ENCODE measurements at places on chromosomes 3 and 15. TPM values are rescaled to one million over a fixed set of nuclear protein-coding genes. Genes with fewer than 3 reads are reported as not detected.

The ATG7 gene
- total RNA-seq = 67.7 TPM

GRCh38 chr3:39809995-39810595, 686 bp downstream of the MYRIP start:
- DNase-seq = no peak

- DNase-seq = no peak
These were observed 167.2 kb downstream of the MAGI1 start for GRCh38 chr3:65871305-65872141.

The CPNE4 gene
- 0.19 TPM for total RNA-seq

The KBTBD13 gene
- not detected for total RNA-seq

GRCh38 chr15:34366271-34367065, 528 bp downstream of the LPCAT4 start:
- DNase-seq = no peak

The LCTL gene
- total RNA-seq = not detected

- DNase-seq = no peak
These were observed 106.8 kb upstream of the CDIN1 start for GRCh38 chr15:36472672-36473071.

- peak; percentile 26 for DNase-seq
These were observed 54.8 kb upstream of the SPESP1 start for GRCh38 chr15:68875377-68876116.

The ZIC4 gene
- not detected for total RNA-seq

The TTLL13 gene
- not detected for total RNA-seq

DNA sequence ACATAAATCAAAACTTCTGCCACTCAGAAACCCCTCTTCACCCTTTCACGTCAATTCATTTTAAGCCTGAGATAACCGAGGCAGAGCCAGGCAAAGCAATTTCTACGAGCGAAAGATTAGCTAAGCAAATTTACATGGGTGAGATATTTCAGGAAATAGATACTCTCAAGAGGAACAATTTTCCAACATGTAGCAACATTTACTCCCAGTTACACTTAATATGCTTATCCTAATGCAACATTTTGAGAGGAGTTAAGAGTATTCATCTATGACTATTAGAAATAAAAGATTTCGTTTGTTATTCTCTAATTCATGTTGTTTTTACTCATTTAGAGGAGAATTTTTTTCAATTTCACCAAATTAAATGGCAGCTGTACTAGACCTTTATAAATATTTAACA, 837 bp downstream of the TMC3 start:
- no peak for DNase-seq

GRCh38 chr3:14144423-14145075, 19.7 kb downstream of the TMEM43 start:
- peak; percentile 40 for DNase-seq

GRCh38 chr15:27449941-27450340, 479.0 kb downstream of the GABRG3 start:
- no peak for DNase-seq

DNA sequence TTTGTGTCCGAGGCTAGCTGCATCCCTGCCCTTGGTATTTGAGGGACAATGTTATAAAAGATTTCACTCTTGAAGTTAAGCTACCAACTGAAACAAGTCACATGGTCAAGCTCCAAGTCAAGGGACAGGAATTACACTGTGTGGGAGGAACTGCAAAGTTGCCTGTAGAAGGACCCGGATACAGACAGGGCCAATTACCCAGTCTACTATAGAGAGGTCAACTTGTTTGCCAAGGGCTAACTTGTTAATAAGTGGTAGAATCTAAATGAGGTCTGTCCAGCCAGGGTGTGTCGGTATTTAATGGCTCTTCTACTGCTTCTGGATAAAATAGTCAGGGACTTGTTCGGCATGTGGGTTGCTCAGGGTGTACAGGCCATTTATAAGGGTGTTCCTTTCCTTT, 55.7 kb downstream of the PTPRG start:
- DNase-seq = no peak

DNA sequence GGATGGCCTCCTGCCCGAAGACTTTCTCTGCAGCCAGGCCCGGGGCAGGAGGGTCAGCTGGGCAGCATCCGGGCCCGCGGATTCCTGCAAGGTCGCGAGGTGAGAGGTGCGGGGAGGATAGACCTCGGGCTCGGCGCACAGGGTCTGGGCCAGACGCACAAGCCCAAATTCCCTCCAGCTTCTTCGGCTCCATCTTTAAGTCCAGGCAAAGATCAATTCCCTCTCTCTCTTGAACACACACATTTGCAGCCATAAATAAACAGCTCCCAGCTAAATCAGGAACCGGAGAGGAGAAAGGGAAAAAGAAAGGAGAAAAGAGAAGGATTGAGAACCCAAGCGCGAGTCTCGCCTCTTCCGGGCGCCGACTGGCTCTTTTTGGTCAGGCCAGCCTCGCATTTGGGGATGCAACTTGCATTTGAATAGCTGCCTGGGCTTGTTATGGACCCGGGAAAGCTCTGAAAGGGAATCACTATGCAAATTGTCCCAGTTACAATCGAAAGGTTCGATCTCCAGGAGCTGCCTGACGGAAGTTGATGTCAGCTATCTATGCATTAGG, 14.5 kb upstream of the ONECUT1 start:
- DNase-seq = no peak

- DNase-seq = no peak
These were observed 14.7 kb upstream of the KLHL40 start for GRCh38 chr3:42670670-42671069.

- DNase-seq = no peak
These were observed 44.0 kb downstream of the FMN1 start for GRCh38 chr15:33150431-33150941.

DNA sequence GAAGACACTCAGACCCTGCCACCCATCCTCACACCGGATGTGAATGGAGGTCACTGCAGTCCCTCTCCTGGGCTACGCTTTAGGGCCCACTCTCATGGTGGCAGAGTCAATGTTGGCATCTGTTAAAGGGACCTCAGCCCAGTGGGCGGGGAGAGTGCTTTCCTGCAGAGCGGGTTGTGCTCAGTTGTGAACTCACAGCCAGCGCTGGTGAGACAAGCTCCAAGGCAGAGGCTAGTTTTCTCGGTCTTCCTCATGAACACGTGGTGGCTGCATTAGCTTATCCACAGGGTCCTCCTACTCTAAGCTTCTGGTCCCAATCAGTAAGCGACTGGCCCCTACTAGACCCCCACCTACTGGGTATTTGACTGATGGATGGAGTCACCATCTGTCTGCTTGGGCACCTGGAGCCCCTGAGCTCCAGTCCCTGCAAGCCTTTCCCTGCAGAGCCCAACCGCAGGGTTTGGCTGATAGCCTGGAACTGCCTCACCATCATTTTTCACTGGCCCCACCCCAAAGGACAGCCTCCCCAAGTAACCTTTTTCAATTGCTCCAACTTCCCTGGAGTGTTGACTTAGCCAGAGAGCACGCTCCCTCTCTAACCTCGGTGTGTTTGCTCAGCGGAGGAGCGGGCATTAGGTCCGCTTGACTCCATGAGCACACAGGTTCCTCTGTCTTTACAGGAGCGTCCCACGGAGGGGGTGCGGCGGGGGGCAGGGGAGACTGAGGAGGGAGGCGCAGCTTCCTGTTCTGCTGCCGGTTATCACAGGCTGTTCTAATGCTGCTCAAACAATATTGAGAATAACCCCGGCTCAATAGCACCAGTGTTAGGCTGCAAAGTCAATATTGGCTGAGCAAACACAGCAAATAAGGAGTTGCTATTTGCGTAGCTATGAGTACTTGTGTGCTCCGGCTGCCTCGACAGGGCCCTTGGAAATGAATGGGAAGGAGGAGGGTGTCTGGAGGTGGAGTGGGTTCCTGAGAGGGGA, 141.7 kb downstream of the RPLP1 start:
- DNase-seq = no peak

- no peak for DNase-seq
These were observed 292.0 kb downstream of the PLCL2 start for GRCh38 chr3:17176757-17177156.

DNA sequence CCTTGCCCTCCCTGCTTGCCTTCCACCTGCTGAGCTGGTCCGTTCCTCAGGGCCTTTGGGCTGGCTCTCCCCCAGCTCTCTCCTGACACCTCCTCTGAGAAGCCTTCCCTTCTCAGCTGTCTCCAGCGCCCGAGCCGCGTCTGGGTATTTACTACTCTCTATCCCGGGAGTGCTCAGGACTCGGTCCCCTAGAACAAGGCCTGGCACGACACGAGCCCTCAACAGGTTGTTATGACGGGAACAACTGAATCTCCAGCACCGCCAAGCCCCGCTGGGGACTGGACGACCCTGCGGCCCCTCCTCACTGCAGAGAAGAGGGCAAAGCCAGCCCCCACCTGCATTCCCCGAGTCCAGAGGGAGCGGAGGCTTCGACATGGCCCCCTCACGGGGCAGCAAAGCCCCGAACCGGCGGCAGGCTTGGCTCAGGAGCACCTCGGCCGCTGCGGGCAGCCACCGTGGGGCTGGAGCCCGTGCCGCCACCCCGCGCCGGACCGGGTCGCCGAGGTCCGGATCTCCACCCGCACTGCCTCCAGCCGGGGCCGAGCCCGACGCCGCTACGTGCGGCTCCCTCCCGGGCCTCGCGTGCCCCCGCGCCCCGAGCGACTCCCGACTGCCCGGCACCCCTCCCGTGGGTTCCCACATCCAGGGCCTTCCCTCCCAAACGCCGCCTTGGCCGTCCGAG, 792 bp downstream of the TPRA1 start:
- DNase-seq = no peak

DNA sequence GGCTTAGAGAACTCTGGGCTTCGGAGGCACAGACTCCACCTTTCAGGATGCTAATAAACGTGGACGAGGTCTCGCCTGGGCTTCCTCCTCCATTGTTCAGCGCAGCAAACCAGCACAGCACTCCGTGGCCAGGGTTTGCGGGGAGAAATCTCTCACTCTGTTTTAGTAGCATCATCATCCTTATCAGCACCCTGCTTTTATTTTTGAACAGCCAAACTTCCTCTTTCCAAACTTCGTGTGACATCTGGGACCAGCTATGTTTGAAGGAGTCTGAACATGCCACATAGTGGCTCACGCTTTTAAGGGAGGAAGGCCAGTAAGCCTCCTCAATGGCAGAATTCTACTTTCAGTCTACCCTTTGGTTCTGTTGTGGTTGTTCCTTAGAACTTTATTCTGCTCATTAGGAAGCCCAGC, 149.0 kb downstream of the PGPEP1L start:
- no peak for DNase-seq

GRCh38 chr3:127889976-127890650, 24.9 kb upstream of the KBTBD12 start:
- no peak for DNase-seq

The SLC22A14 gene
- 0.19 TPM for total RNA-seq

- DNase-seq = no peak
These were observed 334.2 kb downstream of the LRTM1 start for GRCh38 chr3:54593653-54594052.

DNA sequence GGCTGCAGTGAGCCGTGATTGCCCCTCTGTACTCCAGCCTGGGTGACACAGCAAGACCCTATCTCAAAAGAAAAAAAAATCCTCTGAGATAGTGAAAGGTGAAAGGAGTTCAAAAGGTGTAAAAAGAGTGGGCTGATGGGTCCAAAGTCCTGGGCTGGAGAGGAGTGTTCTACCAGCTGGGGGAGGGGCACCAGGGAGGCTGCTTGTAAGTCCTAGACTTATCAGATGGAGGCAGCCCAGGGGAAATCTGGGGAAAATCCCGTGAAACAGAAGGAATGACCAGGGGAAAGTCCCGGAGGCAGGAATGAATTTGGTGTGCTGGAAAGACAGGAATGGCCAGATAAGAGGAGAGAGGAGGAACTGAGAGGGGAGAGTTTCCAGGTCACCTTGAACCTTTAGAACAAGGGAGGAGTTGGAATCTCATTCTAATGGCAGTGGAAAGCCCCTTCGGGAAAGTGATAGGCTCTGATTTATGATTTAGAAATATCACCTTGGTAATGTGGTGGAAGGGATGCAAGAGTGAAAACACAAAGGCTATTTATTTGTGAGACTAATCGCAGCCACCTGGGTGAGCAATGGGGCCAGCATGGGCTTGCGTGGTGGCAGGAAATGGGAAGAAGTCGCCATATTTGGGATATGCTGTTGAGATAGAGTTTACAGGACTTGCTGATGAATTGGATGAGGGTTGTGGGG, 23.4 kb upstream of the PPP4R2 start:
- no peak for DNase-seq

DNA sequence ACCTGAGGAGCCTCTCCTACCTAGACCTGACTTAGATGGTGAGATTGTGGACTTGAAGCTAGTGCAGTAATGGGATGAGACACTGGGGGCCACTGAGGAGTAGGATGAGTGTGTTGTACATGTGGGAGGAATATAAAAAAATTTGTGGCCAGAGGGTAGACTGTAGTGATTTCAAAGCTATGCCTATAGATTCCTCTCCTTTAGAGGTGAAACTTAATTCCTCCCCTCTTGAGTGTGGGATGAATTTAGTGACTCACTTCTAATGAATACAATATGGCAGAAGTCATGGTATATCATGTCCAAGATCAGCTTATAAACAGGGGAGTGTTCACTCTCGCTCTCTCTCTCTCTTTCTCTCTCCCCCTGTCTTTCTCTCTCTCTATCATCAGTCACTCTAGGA, 6.7 kb downstream of the ZNF860 start:
- DNase-seq = no peak

The EAF2 gene
- total RNA-seq = 2.2 TPM

The ZNF717 gene
- 6.8 TPM for total RNA-seq

DNA sequence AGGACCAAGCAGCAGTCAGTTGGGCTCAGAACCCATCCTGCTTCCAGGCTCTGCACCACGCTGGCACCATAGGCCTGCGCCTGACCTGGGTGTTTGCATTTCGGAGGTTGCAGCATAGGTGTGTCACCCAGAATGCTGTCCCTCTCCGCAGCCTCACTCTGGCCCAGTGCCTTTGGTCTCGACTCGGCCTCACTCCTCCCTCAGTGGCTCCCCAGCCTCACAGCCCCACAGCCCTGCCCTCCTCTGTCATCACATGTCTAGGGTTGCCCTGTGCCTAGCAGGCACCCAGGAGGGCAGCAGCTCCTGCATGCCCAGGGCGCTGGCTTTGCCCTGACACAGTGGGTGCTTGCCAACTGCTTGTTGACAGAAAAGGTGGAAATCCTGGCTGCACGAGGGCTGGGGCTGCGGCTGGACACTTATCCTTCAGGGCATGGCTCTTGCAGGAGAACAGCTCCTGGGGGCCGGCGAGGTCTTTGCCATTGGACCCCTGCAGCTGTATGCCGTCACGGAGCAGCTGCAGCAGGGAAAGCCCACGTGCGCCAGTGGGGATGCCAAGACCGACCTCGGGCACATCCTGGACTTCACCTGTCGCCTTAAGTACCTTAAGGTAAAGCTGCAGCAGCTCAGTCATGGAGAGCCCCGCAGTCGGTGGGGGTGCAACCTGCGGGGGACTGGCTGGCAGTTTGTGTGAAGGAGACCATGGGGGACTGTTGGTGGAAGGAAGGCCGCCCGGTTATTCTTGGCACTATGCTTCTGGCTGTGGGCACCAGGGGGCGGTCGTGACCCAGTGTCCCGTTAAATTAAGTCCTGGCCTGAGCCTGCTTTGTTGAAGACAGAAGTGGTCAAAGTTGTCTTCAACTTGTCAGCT, 16.2 kb downstream of the NISCH start:
- DNase-seq = no peak

GRCh38 chr3:98986073-98986472, 84.6 kb upstream of the DCBLD2 start:
- no peak for DNase-seq

GRCh38 chr15:40329804-40330203, 6.3 kb downstream of the INAFM2 start:
- no peak for DNase-seq

GRCh38 chr15:78651930-78652615, 11.1 kb upstream of the CHRNB4 start:
- DNase-seq = no peak

The KNL1 gene
- 17.8 TPM for total RNA-seq

The ANKRD63 gene
- total RNA-seq = not detected

Data from esophagus squamous epithelium (tissue), 5 donors.